ENCODE measurements at places on chromosomes 16 and 17.

DNA sequence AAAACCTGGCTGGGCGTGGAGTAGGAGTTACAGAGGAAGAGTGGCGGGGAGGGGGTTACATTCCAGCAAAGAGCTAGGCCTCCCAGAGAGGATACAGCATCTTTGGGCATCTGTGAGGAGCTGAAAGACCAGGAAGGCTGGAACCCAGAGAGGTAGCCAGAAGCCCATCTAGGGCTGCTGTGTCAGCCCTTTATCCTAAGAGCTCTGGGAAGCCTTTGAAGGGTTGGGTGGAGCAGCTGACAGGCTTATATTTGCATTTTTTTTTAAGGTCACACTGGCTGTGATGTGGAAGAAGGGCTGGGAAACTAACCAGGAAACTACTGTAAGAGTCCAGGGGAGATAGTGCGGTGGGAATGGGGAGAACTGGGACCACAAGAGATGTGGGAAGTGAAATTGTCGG is 6.8 kb upstream of the CNOT1 start:
- no peak for DNase-seq

DNA sequence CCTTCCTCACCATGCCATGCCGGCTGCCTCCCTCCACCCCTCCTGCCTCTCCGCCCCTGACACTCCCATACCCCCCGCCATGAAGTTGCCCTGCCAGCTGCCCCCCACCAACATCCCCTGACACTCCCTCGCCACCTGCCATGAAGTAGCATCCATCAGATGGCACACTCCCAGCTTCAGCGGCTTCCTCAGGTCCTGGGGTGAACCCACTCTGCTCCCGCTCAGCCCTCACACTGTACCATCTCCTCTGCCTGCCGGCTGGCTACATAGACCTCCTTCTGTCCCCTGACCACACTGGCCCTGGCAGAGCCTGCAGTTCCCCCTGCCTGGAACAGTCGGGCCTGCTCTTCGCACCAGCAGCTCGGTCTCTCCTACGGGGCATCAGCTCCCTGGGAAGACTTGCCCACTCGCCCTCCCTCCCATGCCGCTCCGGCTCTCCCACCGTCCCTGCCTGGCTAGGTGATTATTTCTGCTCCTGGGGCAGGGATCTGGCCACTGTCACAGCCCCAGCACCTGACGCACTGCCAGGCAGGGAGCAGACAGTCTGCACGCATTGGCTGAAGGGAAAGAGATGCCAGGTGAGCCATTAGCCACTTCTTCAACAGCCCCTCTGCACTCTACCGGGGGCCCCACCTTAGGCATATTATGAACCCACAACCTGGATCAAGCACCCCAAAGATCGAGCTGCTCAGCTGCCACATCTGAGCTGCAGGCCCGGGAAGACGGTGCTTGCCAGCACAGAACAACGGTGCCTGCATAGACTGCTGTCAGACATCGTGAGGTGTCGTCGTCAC is 9.0 kb downstream of the CANT1 start:
- DNase-seq = no peak

GRCh38 chr17:14730821-14731220 is 429.9 kb downstream of the HS3ST3B1 start:
- no peak for DNase-seq

GRCh38 chr16:29192329-29193247 is 207.7 kb downstream of the LAT start:
- DNase-seq = no peak

DNA sequence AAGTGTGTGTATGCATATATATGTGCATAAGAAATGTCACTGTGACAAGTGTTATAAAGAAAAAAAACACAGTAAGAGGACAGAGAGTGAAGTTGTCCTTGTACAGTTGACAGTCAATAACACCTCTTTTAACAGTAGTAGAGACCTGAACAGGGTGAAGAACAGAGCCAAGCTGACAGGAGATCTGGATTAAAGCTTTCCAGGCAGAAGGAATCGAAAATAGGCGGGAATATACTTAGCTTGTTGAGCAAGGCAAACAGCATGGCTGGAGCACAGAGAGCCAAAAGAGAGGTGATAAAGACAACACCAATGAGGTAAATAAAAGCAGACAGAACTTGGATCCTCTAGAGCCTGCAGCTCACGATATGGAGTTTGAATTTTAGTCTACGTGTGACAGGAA is 64.8 kb downstream of the KANSL1 start:
- DNase-seq = no peak

DNA sequence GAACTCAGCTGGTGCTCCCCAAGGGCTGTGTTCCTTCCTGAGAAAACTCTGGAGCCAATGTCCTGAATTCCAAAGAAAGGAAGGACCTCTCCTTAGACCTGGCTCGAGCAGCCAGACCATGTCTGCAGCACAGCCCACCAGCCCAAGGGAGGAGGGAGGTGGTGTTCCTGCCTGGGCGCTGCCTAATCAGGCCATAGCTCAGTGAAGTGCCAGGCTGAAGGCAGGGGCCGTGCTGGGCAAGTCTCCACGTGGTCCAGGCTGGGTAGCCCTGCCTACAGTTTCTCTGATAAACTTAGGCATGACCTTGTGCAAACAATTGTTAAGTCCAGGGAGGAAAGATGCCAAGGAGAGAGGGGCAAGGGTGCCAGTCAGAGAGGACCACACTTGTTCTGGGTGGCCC is 76.8 kb downstream of the MPRIP start:
- no peak for DNase-seq

- no peak for DNase-seq
These were observed 108.5 kb downstream of the USP22 start for GRCh38 chr17:20934288-20934687.

GRCh38 chr17:31537565-31538011 is 146.1 kb downstream of the RAB11FIP4 start:
- DNase-seq = no peak

- no peak for DNase-seq
These were observed 49.2 kb upstream of the CACNG3 start for GRCh38 chr16:24206926-24207325.

DNA sequence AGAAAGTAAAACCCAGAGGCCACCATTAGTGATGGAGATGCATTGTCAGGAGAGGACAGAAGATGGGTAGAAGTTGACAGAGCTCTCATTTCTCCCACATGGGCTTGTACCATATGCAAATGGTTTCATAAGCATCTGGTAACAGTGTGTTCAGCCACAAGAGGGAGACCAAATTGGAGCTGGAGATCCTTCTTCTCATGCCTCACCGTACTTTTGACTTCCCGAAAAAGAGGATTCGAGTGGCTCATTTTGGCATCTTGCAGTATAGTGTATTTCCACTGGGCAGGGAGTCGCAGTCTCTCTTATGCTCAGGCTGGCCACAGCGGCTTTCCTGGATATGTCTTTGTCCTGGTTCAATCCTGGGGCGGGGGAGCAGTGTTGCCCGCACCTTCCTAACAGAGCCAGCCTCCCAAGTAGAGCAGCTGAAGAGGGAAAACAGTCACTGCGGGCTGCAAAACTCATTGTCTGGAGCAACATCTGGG is 23.8 kb downstream of the TBC1D3B start:
- DNase-seq = no peak

DNA sequence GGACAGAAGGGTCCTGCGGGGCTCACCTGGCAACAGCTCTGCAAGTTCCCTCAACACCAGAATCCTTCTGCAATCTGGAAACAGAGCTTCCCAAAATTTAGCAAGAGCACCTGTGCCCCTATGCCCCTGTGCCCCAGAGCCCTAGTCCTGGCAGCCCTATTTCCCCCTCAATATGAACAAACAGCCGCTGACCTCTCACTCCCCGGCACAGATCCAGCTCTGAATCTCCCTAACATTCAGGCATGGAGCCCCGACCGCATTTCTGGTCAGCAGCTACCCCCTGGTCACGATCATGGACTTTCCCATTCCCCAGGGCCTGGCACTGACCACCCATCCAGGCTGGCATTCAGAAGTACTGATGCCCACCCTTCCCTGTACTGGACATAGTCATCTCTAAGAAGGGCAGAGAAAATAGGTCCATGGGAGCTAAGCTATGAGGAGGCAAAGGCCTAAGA is 110.8 kb upstream of the SMURF2 start:
- no peak for DNase-seq

- DNase-seq = no peak
These were observed 333.1 kb downstream of the CPPED1 start for GRCh38 chr16:12470311-12471229.

All from stimulated activated CD4-positive, alpha-beta T cell treated with anti-CD3 and anti-CD28 coated beads, Interleukin-2, amount 100 ng/mL, for 48 hours (primary cell).